BE2C (cell line): ENCODE measurements at places on chromosomes 4 and X.

DNA sequence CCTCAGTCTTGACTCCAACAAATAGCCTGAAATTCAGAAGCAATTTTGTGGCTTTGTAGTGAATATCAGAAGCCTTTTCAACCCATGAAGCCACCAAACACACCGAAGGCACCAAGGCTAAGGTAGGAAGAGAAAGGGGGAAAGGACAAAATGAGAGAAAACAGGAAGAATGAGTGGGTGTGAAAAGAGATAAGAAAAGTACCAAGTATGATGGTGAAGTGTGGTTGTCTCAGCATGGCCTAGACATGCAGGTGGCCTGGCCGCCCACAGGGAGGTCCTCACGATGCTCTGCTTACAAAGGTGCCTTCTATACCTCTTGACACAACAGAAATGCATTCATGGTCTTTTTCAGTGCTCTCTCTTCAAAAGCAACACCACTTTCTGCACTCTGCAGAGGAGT, 34.9 kb downstream of the ACSL1 start:
- no peak for DNase-seq

- no peak for DNase-seq
Measured at GRCh38 chr4:59102311-59102710, 1992.1 kb upstream of the IGFBP7 start.

- no peak for DNase-seq
Measured at GRCh38 chr4:114273238-114273637, 293.8 kb upstream of the ARSJ start.

DNA sequence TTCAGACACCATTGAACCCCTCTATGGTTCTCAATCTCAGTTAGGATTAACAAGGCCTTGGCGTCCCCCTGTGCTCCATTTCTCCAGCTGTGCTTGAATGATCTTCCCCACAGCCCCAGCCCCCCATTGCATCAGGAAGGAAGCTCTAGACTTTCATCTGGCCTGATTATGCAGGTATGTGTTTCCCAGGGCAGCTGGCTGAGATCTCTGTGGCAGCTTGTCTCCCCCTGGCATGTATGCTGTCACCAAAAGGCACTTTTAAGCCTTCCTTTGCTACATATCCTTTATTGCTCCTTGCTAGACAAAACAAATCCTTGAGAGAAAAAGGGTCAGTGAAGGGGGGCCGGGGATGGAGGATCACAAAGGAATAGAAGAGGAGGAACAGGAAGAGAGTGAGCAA, 1056.0 kb upstream of the SLIT2 start:
- no peak for DNase-seq

GRCh38 chrX:135893294-135893817, at the start of the genes CT45A10 and SAGE1:
TSS of gene CT45A10 (minus strand) at chrX:135893444. CDS start at chrX:135885344, 8,100 bp downstream.
TSS of gene SAGE1 (plus strand) at chrX:135893716. CDS start at chrX:135896243, 2,527 bp downstream.
- no peak for DNase-seq

GRCh38 chr4:182090186-182090585, 153.0 kb upstream of the TENM3 start:
- DNase-seq, result peak; percentile 80

GRCh38 chr4:139965789-139966188, 188.2 kb downstream of the MAML3 start:
- peak; percentile 30 for DNase-seq

- DNase-seq, result no peak
Measured at GRCh38 chr4:39889226-39889625, 88.5 kb downstream of the PDS5A start.

DNA sequence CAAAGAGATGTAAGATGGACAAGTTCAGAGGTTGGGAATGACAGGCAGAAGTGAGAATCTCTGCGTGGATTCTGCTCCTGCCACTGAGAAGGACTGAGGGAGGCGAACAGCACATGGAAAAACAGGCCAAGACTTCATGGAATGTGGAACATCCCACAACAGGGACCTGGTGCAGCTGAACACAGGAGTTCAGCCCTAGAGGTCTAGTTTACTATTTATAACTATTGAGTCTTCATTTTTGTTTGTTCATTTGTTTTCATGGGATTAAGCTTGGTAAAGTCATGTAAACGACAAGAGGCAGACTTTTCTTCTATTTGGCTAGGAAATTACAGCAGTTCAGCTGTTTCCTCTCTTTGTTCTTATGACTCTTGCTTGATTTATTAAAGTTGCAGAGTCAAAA, 234.5 kb downstream of the MAML3 start:
- DNase-seq, result no peak
